NB4 (cell line): ENCODE measurements at places on chromosomes 4 and X.

DNA sequence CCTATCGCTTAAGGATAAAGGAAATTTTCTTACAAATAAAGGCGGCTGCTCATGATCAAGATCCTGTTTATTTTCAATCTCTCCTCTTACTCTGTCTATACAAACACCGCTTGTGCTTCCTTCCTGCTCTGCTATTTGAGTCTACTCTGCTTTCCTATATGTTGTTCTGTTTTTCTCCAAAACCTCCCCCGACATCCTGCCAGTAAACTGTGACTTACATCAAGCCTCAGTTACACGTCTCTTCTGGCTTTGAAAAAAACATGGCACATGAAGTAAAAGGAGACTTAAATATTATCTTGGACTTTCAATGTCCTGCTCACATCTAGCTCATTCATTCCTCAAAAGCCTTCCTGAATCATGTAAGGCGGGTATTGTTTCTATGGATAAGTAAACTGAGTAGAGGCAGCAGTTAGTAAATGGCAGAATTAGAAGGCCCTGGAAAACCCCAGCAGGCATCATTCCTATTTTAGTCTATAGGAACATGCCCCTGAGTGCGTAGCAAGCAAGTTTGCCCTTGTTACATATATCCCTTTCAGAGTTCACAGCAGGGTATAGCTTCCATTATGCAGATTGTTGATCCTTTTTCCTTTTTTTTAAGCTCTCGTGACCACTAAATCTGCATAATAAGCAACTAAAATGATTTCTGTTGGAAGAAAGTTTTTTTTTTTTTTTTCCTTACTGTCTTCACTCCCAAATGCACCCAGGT is 280.1 kb downstream of the RAPGEF2 start:
- DNase-seq = no peak

DNA sequence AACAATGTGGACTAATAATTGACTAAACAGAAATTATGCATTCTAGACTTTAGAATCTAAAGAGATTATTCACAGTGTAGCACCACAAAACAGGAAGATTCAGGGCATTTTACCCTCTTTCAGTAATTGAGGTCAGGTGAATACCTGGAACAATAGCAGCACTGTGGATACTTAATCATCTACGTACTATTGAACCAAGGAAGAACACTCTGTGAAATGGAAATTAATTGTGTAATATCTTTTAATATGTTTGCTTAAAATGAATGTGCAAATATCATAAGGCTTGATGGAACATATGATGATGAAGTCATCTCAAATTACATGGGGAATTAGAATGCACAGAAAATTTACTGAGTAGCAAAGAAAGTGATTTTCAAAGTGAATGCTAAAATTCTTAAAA is 68.5 kb upstream of the MAP9 start:
- no peak for DNase-seq

GRCh38 chrX:16827225-16827624 is 41.0 kb downstream of the TXLNG start:
- DNase-seq = no peak

DNA sequence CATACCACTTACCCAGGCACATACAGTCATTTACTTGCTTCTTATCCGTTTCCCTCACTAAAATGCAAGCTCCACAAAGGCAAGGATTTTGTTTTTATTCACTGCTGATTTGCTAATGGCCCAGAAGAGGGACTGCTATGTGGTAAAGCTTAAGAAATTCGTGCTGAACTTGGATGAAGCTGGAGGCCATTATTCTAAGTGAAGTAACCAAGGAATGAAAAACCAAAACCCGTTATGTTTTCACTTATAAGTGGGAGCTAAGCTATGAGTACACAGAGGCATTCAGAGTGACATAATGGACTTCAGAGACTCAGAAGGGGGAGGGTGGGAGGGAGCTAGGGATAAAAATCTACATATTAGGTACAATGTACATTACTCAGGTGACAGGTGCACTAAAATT is 47.2 kb downstream of the RAB33B start:
- DNase-seq = no peak

DNA sequence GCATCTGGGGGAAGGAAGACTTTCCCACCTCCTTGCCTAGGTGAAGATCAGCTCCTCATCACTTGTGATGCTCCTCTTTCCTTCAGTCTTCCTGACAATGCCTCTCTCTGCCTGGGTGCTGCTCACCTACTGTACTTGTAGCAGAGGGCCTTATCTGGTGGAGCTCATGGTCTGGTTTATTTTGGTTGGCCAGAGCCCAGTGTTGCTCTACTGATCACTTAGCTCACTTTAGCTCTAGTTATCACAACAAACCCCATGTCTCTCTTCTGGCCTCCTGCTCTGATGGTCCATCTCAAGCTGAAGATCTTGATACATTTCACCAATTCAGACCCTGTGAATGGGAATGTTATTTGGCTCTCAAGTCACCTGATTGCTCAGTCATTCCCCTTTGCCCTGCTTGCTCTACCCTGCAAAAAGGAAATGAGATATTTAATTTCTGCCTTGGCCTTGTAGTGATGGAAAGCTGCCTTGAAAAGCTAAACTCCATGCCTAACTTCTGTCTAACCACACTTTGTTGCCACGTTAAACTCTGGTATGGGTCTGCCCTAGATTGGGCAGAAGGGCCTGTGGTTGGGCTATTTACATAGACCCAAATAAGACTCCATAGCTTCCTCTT is 30.3 kb upstream of the ADH1C start:
- DNase-seq = no peak

DNA sequence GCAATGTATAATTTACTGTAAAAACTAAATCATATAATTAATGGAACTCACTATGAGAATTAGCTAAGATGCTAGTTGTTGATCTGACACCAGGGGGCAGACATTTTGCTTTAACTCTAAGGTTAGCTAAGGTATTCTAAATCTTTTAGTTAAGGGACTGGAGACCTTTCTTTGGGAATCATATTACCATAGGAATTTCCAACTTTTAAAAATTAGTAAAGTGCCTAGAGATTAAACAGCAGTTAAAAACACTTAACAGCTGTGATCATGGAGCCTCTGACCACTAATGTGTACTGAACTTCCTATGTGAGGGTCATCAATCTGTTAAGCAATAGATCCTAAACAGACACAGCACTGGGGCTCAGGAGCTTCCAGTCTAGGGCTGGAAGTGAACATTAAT is 226.6 kb downstream of the NSUN7 start:
- DNase-seq = peak; percentile 67

DNA sequence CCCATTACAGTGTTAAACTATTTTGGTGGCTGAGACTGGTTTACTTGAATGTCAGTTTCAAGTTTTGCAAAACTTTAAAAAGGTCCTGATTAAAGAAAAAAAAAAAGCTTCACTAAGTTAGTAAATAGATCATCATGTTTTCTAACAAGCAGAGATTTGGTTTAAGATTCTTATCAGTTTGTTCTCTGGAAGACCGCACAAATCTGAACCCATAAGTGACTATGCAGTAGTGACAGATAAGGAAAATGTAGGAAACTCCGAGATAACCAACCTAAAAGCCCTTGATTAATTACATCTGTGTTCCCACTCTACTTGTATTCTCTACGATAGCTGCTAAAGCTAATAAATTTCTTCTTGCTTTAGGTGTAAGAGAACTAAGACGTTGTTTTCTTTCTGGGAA is 1799.8 kb upstream of the ADGRL3 start:
- DNase-seq = no peak

GRCh38 chr4:15144249-15144966 is 142.1 kb downstream of the CPEB2 start:
- DNase-seq = no peak

- no peak for DNase-seq
Observed at GRCh38 chrX:26262121-26262523, 46.2 kb downstream of the MAGEB5 start.

- no peak for DNase-seq
Observed at GRCh38 chr4:53100501-53101190, 238.5 kb downstream of the RASL11B start.

GRCh38 chr4:78971776-78972175 is 32.5 kb upstream of the PAQR3 start:
- peak; percentile 31 for DNase-seq
